ENCODE measurements at places on chromosomes 11 and 22. TPM values are rescaled to one million over a fixed set of nuclear protein-coding genes. Genes with fewer than 3 reads are reported as not detected.

GRCh38 chr22:30436196-30436595 is 10.6 kb downstream of the MTFP1 start:
- peak overlapping the region; percentile 49 for H3K27ac ChIP-seq
- H3K4me3 ChIP-seq, result no peak overlapping the region
- H3K4me1 ChIP-seq, result no peaks in the 10 kb centered on the region
- no peak for DNase-seq
- no peaks in the 10 kb centered on the region for H3K36me3 ChIP-seq

GRCh38 chr11:83336993-83337392 is 50.8 kb upstream of the CCDC90B start:
- H3K4me3 ChIP-seq, result no peak overlapping the region
- H3K36me3 ChIP-seq, result no peaks in the 10 kb centered on the region
- no peak overlapping the region for H3K27ac ChIP-seq
- no peaks in the 10 kb centered on the region for H3K4me1 ChIP-seq

- no peaks in the 10 kb centered on the region for H3K27me3 ChIP-seq
- H3K27ac ChIP-seq, result no peak overlapping the region
- DNase-seq, result no peak
- no peaks in the 10 kb centered on the region for H3K36me3 ChIP-seq
- no peaks in the 10 kb centered on the region for H3K4me1 ChIP-seq
- no peak overlapping the region for H3K4me3 ChIP-seq
Measured at GRCh38 chr22:33639588-33640254, 280.6 kb downstream of the LARGE1 start.

GRCh38 chr11:45798793-45799441 is 6.0 kb upstream of the SLC35C1 start:
- H3K4me1 ChIP-seq, result peaks cover 12% of the 10 kb centered on the region
- no peaks in the 10 kb centered on the region for H3K27me3 ChIP-seq
- no peaks in the 10 kb centered on the region for H3K36me3 ChIP-seq
- peak overlapping the region; percentile 59 for H3K27ac ChIP-seq
- no peak overlapping the region for H3K4me3 ChIP-seq

DNA sequence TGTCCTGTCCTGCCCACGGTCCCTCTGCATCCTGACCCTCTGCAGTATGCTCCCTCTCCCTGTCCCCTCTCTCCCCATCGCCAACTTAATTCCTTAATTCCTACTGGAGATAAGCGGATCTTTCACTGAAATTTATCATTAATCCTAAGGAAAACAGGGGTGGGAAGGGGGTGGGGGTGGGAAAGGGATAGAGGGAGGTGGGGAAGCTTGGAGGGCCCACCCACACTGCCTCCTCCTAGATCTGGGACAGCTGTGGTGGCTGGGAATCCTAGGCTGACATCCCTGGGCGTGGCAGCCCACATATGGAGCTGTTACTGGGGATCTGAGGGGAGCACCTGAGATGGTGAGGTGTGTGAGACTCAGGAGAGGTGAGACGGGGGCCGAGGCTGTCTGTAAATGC is 14.4 kb downstream of the NECTIN1 start:
- no peak overlapping the region for H3K27ac ChIP-seq
- DNase-seq, result no peak
- H3K27me3 ChIP-seq, result no peaks in the 10 kb centered on the region

DNA sequence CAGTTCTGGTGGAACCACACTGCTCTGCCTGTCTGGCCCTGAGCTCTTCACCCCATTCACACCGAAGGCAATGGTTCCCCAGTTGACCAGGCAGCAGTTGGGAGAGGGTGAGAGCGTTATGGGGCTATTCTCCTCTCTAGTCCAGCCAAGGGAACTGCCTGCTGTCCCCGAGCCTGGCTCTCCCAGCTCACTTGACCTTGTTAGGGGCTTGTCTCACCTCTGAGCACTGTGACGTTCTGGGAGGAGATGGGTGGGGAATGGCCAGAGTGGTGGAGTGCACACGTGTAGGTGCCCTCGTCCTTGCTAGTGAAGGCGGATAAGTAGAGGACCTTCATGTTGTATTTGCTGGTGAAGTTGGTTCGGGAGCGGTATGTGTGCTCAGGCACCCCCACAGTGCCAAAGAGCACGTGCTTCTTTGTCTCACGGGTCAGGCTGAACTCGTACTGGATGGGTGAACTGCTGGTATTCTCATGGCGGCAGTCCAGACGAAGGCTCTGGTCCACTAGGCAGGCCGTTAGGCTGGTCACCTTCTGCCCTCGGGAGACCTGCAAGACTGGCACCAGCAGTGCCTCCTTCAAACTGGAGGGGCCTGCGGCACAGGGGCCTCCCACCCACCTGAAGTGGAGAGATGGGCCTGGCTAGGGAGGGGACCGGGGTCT is 3.0 kb downstream of the THY1 start:
- peaks cover 41% of the 10 kb centered on the region for H3K27me3 ChIP-seq
- no peaks in the 10 kb centered on the region for H3K36me3 ChIP-seq
- no peak for DNase-seq
- H3K4me3 ChIP-seq, result no peak overlapping the region
- no peak overlapping the region for H3K27ac ChIP-seq
- H3K4me1 ChIP-seq, result peaks cover 13% of the 10 kb centered on the region

GRCh38 chr11:1652771-1653540 is 23.4 kb downstream of the KRTAP5-5 start:
- peak; percentile 88 for DNase-seq
- H3K4me1 ChIP-seq, result peaks cover 6% of the 10 kb centered on the region
- no peak overlapping the region for H3K27ac ChIP-seq
- H3K36me3 ChIP-seq, result no peaks in the 10 kb centered on the region

GRCh38 chr11:112051768-112052167 is 22.0 kb downstream of the PIH1D2 start:
- no peak overlapping the region for H3K4me3 ChIP-seq
- H3K27me3 ChIP-seq, result no peaks in the 10 kb centered on the region

- no peak overlapping the region for H3K27ac ChIP-seq
- no peaks in the 10 kb centered on the region for H3K27me3 ChIP-seq
- peaks cover 3% of the 10 kb centered on the region for H3K36me3 ChIP-seq
- H3K4me1 ChIP-seq, result no peaks in the 10 kb centered on the region
- DNase-seq, result no peak
- no peak overlapping the region for H3K4me3 ChIP-seq
Measured at GRCh38 chr11:124656774-124657630, 16.5 kb downstream of the SIAE start.

DNA sequence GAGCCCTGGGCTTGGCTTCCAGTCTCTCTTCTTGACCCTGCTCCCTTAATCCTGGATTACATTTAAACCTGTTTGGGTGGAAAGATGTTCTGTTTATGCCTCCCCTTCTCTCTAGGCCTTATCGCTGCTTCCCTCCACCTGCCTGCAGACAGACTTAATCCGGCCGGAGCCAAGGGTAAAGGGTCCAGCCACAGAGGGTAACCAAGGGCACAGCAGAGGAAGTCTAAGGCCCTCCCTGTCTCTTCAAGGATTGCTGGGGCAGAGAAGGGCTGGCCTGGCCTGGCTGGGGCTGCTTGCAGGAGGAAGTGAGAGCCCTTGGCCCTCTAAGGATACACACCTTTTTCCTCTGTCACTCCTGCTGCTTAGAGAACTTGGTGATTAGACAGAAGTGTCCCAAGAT is 2.1 kb downstream of the GAL3ST3 start:
- DNase-seq, result no peak
- no peaks in the 10 kb centered on the region for H3K36me3 ChIP-seq
- H3K27ac ChIP-seq, result no peak overlapping the region
- H3K27me3 ChIP-seq, result peaks cover 9% of the 10 kb centered on the region
- H3K4me3 ChIP-seq, result no peak overlapping the region

DNA sequence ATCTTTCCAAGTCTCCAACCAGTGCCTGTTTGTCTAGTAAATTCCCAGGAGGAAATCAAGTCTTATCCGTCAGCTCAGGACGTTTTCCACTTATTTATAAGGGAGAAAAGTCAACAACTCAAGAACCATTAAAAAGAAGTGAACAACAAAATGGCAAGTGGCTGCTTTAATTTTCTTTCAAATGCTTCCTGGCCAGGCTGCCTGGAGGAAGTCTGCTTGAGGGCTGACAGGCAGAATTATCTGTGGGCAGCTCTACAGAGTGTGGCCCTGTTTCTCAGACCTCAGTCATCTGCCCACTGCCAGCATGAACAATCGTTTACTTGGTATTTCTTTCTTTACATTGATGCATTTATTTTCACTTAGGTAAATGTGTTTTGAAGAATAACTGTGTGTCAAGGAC is 281.9 kb upstream of the ISX start:
- H3K4me3 ChIP-seq, result no peak overlapping the region
- H3K4me1 ChIP-seq, result no peaks in the 10 kb centered on the region
- no peak overlapping the region for H3K27ac ChIP-seq
- no peak for DNase-seq
- no peaks in the 10 kb centered on the region for H3K27me3 ChIP-seq

DNA sequence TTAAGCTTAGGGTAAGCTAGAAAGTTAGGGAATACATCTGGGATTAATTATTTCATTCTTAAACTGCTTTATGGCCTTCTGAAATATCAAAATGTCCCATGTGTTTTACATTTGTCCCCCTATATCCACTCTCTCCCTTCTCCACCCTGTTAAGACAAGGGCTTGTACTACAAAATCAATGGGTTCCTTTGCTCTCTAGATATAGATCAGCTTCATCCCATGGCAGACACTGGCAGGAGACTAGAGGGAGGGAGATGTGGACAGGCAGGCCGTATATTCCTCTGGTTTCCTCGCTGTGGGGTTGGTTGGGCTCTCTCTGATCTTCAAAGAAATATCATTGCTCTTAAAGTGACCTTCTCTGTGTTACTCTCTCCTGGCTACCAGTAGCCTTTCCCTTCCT is 1281.0 kb downstream of the LRRC4C start:
- DNase-seq, result no peak
- H3K27ac ChIP-seq, result no peak overlapping the region
- no peaks in the 10 kb centered on the region for H3K27me3 ChIP-seq
- H3K4me1 ChIP-seq, result no peaks in the 10 kb centered on the region
- H3K36me3 ChIP-seq, result no peaks in the 10 kb centered on the region

DNA sequence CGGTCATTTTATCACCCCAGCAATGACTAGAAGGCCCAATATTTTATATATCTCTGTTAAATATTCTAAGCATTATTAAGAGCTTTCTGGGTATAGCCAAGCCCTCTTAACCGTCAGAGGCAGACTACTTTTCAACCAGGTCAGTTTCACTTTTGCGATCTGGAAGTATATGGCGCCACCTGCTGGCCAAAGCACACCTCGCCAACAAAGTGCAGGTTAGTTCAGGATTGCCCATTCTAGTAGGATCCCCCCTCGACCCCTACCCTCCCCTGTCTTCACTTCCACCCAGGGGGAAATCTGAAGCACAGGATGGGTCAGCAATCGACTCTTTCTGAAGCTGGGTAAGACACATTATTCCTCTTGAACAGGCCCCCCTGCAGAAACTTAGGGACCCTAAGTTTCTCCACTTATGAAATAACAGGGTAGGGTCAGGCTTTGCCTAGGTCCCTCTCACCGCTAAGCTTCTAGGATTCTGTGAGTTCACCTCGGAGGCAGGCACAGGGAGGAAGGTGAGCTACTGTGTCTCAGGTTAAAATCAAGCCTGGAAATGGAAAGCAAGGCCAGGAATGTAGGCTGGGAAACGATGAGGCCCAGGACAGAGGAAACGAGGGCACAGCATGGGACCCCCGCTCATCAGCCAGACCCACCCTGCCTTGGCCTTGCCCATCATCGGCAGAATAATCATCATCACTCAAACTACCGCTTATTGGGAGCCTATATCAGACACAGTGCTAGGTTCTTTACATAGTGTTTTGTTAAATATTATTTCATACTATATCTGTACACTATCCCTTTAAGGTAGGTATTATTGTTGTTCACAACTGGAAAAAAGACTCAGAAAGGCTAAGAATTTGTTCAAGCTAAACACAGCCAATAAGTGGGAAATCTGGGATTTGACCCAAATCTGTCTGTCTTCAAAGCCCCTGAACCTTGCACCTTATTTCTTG is 35.6 kb downstream of the KCNJ1 start:
- H3K27ac ChIP-seq, result peak overlapping the region; percentile 24
- no peaks in the 10 kb centered on the region for H3K36me3 ChIP-seq
- no peaks in the 10 kb centered on the region for H3K27me3 ChIP-seq
- peak; percentile 86 for DNase-seq
- peaks cover 19% of the 10 kb centered on the region for H3K4me1 ChIP-seq

- DNase-seq, result no peak
- H3K27ac ChIP-seq, result no peak overlapping the region
- no peaks in the 10 kb centered on the region for H3K36me3 ChIP-seq
- H3K27me3 ChIP-seq, result peaks cover 3% of the 10 kb centered on the region
- H3K4me1 ChIP-seq, result no peaks in the 10 kb centered on the region
Measured at GRCh38 chr22:33927752-33928151, 7.5 kb upstream of the LARGE1 start.

- H3K4me1 ChIP-seq, result no peaks in the 10 kb centered on the region
- no peak for DNase-seq
- no peaks in the 10 kb centered on the region for H3K27me3 ChIP-seq
- no peak overlapping the region for H3K27ac ChIP-seq
Measured at GRCh38 chr11:123924027-123924426, 15.4 kb upstream of the OR4D5 start.

DNA sequence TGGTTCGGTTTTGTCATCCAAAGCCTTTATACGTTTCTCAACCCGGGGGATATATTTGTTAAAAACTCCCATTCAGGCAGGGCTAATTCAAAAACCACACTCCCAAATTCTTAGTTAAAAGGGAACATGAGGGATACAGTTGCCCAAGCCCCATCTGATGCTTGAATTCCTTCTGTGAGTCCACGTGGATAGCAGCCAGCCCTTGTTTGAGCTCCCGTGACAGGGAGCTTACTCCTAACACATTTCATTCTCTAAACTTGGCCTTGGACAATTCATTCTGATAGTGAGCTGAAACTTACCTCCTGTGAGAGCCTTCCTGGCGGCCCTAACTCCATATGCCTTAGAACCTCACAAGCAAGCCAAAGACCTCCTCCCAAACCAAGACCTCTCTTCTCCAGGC is 357.5 kb downstream of the TENM4 start:
- DNase-seq, result no peak
- H3K36me3 ChIP-seq, result no peaks in the 10 kb centered on the region
- H3K27ac ChIP-seq, result no peak overlapping the region
- H3K4me1 ChIP-seq, result no peaks in the 10 kb centered on the region

DNA sequence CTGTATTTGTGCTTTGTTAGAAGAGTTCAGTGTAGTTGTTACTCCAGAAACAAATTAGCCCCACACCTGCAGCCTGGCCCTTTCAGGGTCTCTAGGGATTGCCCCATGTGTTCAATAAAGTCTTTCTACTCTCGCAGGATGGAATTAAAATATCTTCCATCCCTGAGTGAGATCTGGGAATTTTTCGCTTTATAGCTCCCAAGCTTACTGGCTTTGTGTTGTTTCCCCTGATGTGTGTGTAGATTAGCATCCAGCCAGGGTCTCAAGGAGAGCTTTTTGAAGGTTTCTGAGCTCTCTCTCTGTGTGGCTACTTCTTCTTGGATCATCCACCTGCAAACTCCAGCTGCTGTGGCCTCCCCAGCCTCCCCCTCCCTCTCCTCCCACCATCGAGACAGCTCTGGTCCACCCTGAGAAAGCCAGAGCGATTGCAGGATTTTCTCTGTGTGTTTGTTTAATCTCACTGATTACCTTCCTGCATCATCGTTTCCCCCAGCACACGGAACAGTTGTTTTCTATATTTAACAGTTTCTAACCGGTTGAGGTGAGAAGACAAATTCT is 553.5 kb downstream of the TBC1D22A start:
- H3K4me1 ChIP-seq, result no peaks in the 10 kb centered on the region
- H3K4me3 ChIP-seq, result no peak overlapping the region
- H3K27me3 ChIP-seq, result peaks cover 4% of the 10 kb centered on the region
- H3K36me3 ChIP-seq, result no peaks in the 10 kb centered on the region
- DNase-seq, result no peak

GRCh38 chr11:73506038-73506437 is 91.9 kb downstream of the FAM168A start:
- H3K27ac ChIP-seq, result no peak overlapping the region
- no peaks in the 10 kb centered on the region for H3K36me3 ChIP-seq
- H3K27me3 ChIP-seq, result no peaks in the 10 kb centered on the region

Gene DDTL
- total RNA-seq, result 2.5 TPM

Gene OR51B6
- not detected for total RNA-seq

Gene YAP1
- total RNA-seq, result 127 TPM

Gene SYT12
- total RNA-seq, result not detected

Gene RFPL3
- total RNA-seq, result not detected

Gene PIH1D2
- total RNA-seq, result 1.3 TPM
